SW480 (cell line): ENCODE measurements at places on chromosomes 1 and 21.

DNA sequence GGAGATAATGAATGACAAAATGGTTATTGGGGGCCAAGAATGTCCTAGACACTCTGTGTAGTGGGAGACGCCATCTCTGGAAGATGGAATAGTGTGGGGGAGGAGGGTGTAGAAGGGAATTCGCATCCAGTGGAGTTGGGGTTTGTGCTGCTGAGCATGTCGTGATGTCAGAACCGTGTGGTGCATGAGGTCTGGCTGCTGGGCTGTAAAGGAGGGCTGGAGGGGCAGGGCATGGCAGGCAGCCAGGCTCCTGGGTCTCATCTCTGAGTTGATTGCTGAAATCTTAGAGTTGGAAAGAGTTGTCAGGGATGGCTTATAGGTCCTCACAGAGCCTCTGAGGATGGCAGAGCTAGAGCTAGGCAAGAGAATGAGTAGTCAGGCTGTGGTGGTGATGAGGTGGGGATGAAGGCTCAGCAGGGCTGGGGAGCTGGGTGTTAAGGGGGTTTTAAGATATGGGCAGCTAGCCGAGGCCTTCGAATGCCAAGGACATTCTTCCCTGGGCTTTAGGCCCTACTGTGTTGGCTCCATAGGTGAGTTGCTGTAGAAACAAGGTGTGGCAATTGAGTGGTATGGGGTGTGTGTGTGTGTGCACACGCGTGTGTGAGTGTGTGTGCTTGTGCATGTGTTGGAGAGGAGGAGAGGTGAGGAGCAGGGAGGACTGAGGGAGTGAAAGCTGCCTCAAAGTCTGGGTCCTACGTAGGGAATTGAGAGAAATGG is 1.9 kb downstream of the PPFIA4 start:
- no peak for DNase-seq

DNA sequence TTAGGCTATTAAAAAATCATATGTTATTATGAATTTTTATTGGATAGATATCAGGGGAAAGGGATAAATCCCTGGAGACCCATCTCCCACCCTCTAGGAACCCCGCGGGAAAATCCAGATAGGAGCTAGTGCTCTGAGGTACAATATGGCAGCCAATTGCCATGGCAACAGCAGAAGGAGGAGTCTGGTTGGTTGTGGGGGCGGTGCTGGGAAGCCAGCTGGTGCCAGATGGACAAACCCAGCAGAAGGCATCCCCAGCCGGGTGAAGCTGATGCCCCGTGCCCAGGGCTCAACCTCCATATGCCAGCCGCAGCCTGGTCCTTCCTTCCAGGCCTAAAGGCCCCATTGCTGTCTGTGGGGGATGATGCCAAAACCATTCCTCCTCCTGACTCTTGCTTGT is 38.3 kb downstream of the RHBG start:
- DNase-seq, result no peak

GRCh38 chr21:36563341-36563926 is 83.5 kb upstream of the CLDN14 start:
- DNase-seq, result no peak

- peak; percentile 23 for DNase-seq
These were observed 33.5 kb upstream of the ITPKB start for GRCh38 chr1:226772446-226773139.

DNA sequence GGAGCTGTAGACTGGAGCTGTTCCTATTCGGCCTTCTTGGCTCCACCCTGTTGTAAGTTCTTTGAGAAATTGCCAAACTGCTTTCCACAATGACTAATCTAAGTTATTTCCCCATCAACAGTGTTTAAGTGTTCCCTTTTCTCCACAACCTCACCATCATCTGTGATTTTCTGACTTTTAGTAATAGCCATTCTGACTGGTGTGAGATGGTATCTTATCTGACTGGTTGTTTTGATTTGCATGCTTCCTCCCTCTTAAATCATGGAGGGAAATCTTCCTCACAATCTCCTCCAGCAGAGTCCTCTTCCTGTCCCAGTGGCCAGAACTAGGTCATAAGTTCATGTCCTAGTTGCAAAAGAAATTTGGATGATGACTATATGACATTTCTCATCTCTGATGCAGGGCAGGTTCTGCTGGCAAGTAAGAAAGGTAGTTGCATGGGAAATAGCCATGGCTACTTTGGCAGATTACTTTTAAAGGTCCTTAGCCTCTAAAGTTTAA is 294.0 kb downstream of the LRRC40 start:
- DNase-seq, result no peak

GRCh38 chr1:115989699-115990098 is 13.4 kb downstream of the SLC22A15 start:
- no peak for DNase-seq

- DNase-seq, result no peak
These were observed 49.7 kb downstream of the RAP1A start for GRCh38 chr1:111669268-111669667.

DNA sequence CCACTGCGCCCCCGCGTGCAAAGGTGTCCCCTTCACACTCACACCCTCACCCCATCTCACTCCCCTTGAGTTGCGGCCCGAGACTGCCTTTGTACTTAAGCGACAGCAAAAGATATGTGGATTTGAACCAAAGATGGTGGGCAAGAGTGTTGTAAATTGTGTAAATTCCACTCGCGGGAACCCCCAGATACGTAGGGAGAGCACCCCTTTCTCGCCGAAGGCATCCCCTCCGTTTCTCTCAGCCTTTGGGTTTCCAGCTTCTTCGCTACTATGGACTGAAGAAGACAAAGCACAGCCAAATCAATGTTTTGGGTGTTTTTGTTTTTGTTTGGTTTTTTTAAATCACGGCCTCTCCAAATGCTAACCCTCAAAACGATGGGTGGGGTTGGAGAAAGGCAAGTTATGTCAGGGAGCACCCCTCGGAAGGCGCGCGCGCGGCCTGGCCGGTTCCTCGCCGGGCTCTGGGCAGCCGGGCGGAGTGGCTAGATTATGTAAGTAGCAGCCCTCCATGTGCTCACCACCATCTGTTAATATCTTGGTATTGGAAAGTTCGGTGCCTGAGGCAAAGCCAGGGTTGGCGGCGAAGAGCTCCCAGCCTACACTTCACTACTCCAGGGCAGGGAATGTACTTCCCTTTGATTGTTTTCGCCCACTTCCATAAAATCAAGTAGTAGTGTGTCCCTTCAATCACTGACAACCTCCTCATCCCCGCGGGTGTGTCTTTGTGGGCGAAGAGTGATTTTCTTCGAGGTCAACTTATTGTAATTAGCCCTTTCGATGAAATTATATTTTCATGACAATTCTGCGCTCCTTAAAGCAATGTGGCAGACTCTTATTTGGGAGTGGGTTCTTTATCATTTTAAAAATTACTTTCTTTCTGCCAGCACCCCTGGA is 4.0 kb upstream of the PROX1 start:
- peak; percentile 51 for DNase-seq

DNA sequence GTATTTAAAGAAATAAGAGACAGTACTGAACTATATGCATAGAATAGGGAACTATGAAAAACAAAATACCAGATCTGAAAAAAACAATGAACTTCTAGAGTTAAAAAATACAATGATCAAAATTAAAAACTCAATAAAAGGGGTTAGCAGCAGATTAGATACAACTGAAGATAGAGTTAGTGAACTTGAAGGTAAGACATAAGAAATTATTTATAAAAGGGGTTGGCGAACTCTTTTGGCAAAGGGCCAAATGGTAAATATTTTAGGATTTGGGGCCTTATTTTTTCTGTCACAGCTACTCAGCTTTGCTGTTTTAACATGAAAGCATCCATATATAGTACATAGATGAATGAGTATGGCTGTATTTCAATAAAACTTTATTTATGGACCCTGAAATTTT is 111.4 kb downstream of the ST3GAL3 start:
- no peak for DNase-seq

DNA sequence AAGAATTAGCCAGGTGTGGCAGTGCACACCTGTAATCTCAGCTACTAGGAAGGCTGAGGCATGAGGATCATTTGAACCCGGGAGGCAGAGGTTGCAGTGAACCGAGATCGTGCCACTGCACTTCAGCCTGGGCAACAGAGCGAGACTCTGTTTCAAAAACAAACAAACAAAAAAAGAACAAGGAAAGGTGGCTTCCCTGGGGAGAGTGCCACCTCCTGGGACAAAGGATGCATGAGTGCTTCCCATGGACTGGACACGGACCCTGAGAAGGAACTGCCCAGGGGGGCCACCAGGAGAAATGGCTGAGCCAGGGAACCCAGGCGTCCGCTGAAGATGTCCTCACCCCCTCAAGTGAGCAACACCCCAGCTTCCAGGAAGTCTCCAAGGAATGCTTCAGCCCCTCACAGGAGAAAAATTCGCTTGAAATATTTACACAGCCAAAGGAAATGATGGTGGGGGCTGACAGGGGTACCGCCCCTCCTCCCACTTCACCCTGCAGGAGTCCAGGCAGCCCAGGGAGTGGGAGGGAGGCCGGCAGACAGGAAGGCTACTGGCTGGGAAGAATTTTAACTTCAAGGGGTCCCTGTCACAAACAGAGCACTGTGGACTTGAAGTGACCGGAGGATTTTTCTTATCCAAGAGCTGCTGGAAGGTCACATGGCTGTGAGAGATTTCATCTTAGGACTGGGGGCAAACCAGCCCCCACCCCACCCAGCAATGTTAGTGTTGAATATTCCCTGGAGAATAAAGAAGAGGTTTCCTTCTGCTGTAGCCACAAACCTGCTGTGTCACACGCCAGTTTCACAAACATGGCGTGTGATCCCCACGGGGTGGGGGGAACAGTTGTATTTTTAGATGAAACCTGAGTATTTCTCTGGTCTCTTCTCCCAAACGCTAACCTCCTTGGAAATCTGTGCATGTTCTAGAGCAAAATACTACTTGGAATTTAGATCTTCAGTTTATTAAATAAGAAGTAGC is 90.8 kb upstream of the SLC25A33 start:
- no peak for DNase-seq

GRCh38 chr21:15408089-15408488 is 321.7 kb upstream of the USP25 start:
- DNase-seq, result no peak

- DNase-seq, result peak; percentile 56
These were observed 59.0 kb upstream of the CD1D start for GRCh38 chr1:158121604-158122254.

GRCh38 chr1:198548890-198549289 is 8.4 kb upstream of the ATP6V1G3 start:
- DNase-seq, result no peak

GRCh38 chr1:13935336-13935735 is 235.3 kb downstream of the PRDM2 start:
- DNase-seq, result no peak

- no peak for DNase-seq
These were observed 27.3 kb upstream of the A3GALT2 start for GRCh38 chr1:33348194-33348593.

GRCh38 chr21:25215698-25216384 is 391.4 kb downstream of the MRPL39 start:
- no peak for DNase-seq

GRCh38 chr1:240801442-240801841 is 189.5 kb upstream of the GREM2 start:
- no peak for DNase-seq

GRCh38 chr1:117205368-117205767 is 5.4 kb downstream of the VTCN1 start:
- no peak for DNase-seq

GRCh38 chr1:171718216-171718615 is 23.6 kb downstream of the VAMP4 start:
- no peak for DNase-seq

DNA sequence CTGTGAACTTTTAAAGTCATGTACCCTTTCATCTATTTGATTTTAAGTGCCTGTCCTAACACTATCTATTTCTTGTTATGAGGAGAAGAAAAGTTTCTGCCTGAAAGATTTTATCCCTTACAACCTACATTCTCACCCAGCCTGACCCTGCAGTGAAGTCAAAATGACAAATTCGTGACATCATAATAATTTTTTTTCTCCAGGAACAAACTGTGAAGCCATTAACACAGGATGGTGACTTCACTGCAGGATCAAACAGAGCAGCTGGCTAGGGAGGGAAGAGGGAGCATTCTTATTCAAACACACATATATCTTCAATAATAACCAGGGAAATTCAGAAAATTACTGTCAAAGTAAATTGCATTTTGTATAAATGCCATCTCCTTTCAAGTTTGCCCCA is 147.8 kb upstream of the PRMT6 start:
- no peak for DNase-seq

DNA sequence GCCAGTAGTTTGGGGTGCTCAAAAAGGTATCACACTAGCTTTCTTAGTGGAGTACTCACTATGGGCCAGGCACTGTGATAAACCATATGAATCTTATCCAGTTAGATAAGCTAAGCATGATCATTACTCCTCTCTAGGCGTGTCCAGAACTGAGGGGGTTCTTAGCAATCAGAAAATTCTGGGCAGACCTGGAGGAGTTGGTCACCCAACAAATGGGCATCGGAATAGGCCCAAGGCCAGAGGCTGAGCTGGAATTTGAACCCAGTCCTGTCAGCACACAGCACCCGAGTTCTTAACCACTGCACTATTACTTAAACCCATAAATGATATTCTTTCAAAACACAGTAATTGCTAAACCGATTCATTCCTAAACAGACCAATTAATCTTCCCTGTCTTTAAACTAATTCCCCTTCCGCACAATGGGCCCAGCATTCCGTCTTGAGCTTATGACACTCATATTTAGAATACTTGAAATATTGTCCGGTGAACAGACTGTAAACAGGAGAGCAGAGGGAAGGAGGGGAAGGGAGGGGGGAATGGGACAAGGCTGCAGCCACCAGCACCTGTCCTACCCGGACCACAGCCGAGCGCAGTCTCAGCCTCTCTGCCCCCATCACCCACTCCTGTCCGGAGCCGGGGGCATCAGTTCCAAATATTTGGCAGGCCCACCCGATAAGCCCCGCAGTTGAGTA is 113.0 kb upstream of the GADD45A start:
- no peak for DNase-seq

DNA sequence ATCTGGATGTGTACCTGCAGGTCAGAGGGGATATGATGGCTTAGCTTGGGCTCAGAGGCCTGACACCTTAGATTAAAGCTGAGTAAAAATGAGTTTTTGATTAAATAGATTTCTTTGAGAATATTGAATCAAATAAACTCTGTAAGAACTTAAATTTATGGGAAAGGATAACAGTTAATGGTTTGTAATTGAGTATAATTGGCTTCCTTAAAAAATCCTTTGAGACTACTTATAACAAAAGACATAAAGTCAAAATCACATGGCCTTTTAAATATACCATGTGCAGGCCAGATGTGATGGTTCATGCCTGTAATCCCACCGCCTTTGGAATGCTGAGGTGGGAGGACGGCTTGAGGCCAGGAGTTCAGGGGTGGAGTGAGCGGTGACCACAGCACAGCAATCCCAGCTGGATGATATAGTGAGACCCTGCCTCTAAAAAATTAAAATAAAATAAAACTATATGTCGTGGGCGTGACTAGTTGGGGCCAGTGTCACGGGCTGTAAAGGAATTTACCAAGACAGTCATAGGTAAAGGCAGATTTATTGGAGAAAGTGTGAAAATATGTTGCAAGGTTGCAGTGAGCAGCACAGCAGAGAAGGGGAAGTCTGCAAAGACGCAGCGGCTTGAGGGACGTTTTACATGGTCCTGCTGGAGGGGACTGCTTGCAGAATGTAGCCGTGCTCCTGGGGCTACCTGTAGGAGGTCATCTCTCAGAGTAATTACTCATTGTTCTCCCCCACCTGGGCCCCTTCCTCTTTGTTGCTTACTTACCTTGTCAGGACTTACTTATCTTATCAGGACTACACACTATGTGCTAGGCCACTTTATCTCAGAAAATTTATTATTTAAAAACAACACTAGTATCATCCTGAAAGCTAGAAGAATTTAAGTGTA is 122.3 kb downstream of the ZMYM4 start:
- DNase-seq, result no peak

GRCh38 chr1:76939050-76939816 is 72.0 kb downstream of the ST6GALNAC5 start:
- DNase-seq, result peak; percentile 36
